M059J (cell line): ENCODE measurements at places on chromosomes 16 and 17.

GRCh38 chr16:50326264-50326663 lies 42.5 kb downstream of the BRD7 start:
- no peak for DNase-seq

DNA sequence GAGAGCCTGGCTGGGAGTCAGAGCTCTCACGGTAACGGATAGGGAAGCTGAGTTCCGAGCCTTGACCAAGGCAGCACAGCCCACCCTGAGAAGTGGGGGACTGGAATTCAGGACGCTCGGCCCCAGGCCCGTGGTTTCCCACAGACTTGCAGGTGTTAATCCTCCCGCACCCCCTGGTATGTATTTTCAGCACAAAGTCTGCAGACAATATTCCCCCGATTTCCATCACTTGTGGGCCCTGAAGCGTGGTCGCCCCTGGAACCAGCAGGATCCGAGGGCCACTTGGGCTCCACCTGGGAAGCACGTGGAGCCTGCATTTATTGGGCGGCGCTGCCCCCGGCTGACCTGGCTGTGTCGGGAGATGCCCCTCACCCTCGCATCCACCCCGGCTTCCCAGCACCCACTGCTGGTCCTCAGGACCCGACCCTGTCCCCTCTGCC lies 60.2 kb downstream of the WSB1 start:
- no peak for DNase-seq

DNA sequence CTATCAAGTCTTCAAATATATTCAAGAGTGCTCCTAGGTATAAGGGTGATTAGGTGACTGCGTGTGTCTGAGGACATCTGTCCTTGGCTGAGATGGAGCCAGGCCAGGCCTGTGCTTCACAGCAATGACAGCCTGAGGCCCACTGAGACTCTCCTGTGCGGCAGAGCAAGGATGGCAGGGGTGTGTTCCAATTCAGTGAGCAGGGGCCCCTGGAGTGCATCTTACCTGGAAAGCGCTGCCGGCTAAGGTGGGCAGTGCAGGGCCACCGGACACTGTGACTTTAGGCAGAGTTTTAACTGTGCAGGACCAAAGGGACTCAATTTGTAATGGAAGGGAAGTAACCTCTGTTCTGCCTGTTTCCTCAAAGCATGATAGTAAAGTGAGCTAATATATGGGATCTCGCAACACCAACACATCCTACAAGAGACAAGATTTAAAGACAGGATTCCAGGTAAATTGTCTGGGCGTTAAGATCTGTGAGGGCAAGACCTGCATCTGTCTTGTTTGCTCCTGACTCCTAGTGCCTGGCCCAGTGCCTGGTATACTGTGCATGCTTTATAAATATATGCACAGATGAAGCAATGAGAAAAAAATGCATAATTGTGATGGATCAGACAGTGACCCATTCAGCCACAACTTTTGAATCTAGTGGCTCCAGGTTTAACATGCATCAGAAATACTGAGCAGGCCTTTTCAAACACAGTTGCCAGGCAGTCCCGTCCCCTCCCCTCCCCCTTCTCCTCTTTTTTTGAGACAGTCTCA lies 86.7 kb downstream of the MRC2 start:
- no peak for DNase-seq

GRCh38 chr16:86642087-86642486 lies 63.7 kb downstream of the FOXL1 start:
- DNase-seq: no peak

DNA sequence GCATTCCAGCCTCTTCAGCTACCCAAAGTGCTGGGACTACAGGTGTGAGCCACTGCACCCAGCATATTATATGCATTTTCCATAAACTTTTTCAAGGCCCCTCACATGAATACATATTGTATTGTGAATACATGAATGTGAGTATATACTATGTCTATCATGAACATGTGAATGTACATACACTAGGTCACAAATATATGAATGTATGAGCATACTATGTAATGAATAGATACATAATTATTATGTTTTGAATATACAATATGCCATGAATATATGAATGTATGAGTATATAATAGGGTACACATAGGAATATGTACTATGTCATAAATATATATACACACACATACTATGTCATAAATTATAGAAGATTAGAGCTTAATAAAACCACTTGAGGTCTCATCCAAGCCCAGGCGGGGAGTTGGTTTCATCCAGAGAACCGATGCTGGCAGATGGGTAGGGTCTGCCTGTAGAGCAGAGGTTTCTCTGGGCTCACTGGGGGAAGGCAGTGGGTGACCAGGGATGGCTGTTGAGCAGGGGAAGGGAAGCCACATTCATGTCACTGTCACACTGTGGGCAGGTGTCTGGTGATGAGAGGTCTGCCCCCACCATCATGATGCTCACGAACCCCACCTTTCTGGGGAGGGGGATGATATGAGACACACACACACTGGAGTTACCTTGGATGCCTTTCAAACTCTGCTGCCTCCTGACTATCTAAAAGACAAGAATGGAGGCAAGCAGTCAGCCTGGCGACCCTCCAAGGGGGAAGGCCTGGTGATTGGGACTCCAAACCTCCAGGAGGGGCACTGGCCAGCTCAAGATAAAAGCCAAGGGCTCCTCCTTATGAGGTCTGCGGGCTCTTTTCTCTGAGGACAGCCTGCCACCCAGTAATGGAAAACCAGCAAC lies 7.3 kb downstream of the C16orf95 start:
- DNase-seq: no peak

DNA sequence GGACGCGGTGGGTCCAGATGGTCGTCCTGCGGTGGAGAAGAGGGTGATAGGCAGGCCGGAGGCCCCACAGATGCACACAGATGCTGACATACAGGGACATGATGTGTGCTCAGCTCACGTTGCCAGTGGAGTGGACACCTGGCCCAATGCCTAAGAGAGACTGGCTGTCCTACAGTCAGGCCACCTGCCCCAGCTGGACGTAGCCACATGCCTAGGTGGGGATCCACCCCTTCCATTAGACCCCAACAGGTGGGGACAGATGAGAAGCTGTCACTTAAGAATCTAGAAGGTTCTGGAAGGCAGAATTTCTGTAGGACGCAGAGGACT lies 117.6 kb upstream of the ZNF750 start:
- no peak for DNase-seq

GRCh38 chr17:47220531-47220999 lies 11.4 kb downstream of the MYL4 start:
- DNase-seq: no peak

DNA sequence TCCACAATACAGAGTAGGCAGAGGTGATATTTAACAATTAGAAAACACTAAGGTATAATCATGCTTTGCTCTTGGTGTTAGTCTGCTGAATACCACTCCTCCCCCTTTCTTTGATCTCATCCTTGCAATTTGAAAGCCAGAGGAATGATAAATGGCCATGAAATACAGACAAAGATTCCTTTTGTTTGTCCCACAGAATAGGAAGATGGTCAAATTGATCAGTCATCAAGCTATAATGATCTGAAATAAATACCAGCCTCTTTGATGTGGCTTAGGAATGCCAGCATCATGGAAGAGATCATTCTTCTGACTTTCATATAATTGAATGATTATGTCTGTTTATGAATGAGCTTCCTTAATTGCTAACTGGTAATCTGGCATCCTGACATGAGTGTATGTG lies 1541.7 kb upstream of the CDH8 start:
- no peak for DNase-seq

DNA sequence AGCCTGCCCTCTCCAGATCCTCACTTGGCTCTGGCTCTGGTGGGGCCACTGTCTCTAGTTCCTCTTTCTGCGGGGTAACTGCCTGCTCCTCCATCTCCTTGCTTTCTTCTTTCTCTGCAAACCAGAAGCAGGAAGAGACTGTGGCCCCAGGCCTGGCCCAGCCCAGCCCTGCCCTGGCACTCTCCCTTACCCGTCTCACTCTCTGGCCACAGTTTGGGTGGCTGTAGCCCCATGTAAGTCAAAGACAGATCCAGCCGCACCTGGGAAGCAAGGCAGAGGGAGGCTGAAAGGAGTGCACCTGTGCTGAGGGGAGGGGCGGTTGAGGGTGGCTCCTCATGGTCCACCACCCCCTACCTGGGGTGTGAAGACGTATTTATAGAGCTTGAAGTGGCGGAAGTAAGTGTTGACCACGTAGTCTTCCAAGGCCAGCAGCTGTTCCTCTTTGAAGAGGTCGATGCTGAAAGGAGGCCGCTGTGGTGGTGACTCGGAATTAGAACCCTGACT lies 2.8 kb downstream of the CFAP119 start:
- DNase-seq: no peak

DNA sequence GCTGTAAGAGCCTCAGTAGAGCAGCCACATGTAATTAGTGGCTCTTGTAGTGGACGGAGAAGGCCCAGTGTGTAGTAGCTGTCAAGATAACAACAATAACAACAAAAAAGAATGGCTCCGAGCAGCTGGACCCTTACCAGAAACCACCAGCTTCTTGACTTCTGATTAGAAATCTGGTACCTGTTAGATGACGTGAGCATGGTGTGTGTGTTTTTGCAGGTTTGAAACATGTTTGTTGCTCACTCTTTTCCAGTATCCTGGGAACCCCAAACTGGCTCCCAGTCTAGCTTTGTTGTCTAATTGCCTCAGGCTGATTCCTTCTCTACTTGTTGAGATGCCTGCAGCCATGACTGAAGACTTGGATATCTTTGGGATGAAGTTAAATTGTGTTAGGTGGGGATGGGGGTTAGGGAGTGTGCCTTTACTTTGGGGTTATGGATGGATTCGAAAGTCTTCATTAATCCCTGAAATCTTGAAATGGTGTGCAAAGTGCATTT lies 21.0 kb downstream of the IGF2BP1 start:
- DNase-seq: no peak

- DNase-seq: no peak
These were observed 24.8 kb downstream of the NFAT5 start for GRCh38 chr16:69590590-69590989.

- no peak for DNase-seq
These were observed 14.8 kb upstream of the ZNF287 start for GRCh38 chr17:16583781-16584180.

- DNase-seq: peak; percentile 3
These were observed 194.5 kb upstream of the CDH13 start for GRCh38 chr16:82432261-82432660.

- DNase-seq: no peak
These were observed 135.1 kb downstream of the PRKCA start for GRCh38 chr17:66437476-66438026.

DNA sequence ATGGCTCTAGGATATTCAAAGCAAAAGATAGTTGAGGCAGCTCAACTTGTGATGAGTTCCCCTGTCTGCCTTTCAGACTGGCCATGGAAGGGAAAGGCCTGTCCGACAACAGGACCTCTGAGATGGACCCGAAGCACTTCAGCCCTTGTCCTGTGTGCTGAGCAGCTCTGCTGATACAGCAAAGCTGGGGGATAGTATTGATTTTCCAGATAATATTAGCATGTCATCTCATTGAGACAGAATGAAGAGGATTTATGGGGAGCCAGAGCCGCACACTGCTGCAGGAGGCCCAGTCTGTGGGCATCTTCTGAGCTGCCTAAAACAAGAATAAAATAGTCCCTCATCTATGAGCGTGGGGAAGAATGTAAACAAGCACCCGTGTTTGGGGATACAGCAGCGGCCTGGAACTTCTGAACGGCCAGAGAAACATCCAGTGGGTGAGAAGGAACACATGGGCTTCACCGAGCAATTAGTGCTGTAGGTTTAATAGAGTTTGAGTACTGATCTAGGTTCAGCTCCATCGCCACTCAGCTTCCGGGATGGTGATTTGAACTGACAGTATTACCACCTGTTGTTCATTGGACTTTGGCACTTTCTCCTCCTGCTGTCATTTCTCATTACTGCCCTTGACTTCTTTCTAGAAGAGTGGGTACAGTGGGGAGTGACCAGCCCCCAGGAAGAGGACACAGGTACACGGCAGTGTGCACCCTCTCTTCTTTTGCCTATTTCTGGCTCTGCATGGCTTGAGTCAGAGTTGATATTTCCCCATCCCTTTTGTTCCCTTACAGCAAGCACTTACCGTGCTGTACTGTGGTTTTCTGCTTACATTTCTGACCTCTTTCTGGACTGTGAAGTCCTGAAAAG lies 96.5 kb upstream of the TBX2 start:
- no peak for DNase-seq

- peak; percentile 27 for DNase-seq
These were observed 7.6 kb downstream of the SLC46A1 start for GRCh38 chr17:28398280-28398981.

- DNase-seq: peak; percentile 65
These were observed 15.4 kb upstream of the CTCF start for GRCh38 chr16:67546761-67547422.

DNA sequence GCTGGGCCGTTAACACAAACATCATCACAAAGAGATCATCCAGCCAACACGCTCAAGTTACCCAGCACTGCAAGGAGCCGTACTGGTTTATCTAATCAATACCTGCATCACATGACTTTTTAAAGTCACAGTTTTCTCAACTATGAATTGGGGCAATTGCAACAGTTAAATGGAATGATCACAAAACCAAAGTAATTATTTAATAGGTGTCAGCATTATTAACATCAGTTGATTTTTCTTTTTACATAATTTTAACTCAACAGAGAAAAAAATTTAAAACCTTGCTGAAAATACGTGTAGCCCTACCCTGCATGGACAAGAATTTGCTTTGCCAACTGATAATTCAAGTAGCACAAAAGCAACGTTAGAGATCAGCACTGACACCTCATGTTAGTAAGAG lies 95.7 kb upstream of the SOX9 start:
- no peak for DNase-seq
